ENCODE measurements at places on chromosomes 4 and X.

DNA sequence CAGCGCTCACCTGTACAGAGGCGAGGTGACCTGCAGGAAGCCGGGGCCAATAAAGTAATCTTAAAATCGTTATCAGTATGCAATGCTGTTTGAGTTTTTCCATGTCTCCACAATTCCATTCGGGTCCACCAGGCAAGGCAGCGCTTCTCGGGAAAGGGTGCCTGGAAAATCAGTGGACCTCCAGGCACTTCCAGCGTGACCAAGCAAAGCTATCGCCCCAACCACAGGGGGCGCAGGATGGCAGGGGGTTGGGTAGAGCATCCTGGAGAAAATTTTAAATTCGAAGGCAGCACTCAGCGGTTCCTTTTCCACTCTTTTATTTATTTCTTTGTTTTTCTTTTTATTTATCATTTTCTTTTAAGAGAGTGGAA, 5.4 kb upstream of the SOX3 start:
- DNase-seq = no peak
- peaks cover 20% of the 10 kb centered on the region for H3K4me1 ChIP-seq
- H3K27ac ChIP-seq = no peak overlapping the region
- no peaks in the 10 kb centered on the region for H3K36me3 ChIP-seq
- peaks cover 76% of the 10 kb centered on the region for H3K27me3 ChIP-seq

DNA sequence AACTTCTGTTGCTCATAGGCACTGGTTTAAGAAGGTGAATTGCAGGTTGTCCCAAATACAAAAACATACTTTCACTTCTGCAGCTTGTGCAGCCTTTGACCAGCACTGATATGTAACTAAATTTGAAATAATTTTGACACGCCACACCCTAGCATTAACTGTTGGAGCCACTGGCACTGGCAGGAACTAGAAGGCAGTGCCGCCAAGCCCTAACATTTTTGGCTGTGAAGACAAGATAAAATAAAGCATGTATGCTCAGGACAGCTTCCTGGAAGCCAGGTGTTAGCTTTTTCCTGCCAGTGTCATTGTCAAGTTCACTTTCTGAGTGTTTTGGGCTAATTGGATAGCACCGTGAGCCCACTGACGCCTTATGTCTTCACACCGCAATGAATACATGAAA, 65.3 kb upstream of the FBXW7 start:
- no peaks in the 10 kb centered on the region for H3K36me3 ChIP-seq
- DNase-seq = no peak
- no peak overlapping the region for H3K4me3 ChIP-seq
- peaks cover 15% of the 10 kb centered on the region for H3K4me1 ChIP-seq
- H3K27me3 ChIP-seq = no peaks in the 10 kb centered on the region

DNA sequence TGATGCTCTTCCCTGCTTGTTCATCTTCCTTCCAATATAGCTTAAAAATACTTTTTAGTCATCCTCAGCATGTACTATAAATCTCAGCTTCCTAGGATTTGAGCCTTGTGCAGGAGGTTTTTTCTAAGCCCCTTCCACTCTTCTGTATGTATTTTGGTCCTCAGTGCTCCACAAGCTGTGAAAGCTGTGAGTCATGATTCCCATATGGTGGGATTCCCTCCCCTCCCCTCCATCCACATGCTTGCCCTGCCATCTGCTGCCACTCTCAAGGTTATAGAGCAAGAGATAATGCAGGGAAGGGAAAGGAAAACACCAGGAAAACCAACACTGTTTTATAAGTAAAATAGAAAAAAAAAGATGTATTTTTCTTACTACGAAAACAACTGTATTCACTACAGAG, 58.5 kb upstream of the AP1S2 start:
- H3K36me3 ChIP-seq = no peaks in the 10 kb centered on the region
- H3K4me3 ChIP-seq = no peak overlapping the region
- H3K27me3 ChIP-seq = no peaks in the 10 kb centered on the region
- no peak for DNase-seq

- no peaks in the 10 kb centered on the region for H3K36me3 ChIP-seq
- peaks cover 6% of the 10 kb centered on the region for H3K4me1 ChIP-seq
- DNase-seq = no peak
- H3K27me3 ChIP-seq = no peaks in the 10 kb centered on the region
- no peak overlapping the region for H3K4me3 ChIP-seq
- H3K27ac ChIP-seq = peak overlapping the region; percentile 34
Observed at GRCh38 chr4:107392951-107393350, 327.1 kb downstream of the PAPSS1 start.

DNA sequence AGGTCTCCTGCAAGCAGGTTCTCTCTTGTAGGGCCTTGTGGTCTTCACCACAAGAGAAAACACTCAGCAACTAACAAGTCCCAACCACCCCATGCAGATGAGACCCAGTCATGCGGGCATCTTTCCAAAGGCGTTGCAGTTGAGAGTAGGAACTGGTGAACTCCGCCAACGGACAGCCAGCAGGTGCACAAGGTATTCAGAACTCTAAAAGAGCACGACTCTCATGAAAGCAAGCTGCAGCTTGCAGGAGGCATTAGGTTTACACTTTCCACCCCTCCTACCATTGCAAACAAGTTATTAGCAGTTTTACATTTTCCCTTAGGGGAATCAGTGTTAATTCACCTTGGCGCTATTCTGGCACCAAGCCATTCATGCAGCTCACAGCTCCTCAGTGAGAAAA, 173.4 kb upstream of the KIT start:
- H3K27me3 ChIP-seq = no peaks in the 10 kb centered on the region
- peaks cover 7% of the 10 kb centered on the region for H3K4me1 ChIP-seq
- no peak overlapping the region for H3K27ac ChIP-seq
- H3K36me3 ChIP-seq = no peaks in the 10 kb centered on the region
- H3K4me3 ChIP-seq = no peak overlapping the region
- DNase-seq = peak; percentile 69

DNA sequence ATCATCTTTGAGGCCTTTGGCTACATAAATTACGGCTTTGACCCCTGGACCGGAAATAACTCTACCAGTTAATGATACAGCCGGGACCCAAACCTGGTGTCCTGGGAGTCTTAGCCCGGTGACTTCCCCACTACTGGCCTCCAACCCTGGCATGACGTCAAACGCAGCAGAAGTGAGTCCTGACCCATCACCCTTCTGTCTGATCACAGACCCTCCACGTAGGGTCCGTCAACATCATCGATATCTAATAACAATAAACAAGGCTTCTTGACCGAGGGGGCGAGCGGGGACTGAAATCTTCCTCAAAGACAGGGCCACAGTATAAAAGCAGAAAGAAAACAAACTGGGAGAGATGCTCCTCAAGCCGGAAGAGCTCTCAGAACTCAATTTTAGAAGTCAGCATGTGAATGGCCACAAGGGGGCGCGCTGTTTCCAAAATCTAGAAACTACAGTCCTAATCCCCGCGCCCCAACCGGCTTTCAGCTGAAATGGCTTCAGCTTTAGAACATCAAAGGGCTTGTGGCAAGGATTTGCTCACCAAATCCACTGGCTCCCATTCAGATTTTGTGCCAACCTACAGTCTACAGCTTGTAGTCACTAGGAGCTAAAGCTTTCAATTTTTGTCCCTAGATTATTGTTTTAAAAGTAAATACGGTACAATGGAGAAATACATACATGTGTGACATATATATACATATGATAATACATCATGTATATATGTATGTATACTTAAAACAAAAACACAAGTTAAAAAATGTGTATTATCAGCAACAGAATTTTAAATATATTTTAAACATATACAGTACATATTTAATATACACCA, 46.4 kb upstream of the ENPP6 start:
- H3K36me3 ChIP-seq = no peaks in the 10 kb centered on the region
- no peaks in the 10 kb centered on the region for H3K27me3 ChIP-seq
- peaks cover 7% of the 10 kb centered on the region for H3K4me1 ChIP-seq
- DNase-seq = peak; percentile 98
- H3K4me3 ChIP-seq = no peak overlapping the region
- no peak overlapping the region for H3K27ac ChIP-seq

DNA sequence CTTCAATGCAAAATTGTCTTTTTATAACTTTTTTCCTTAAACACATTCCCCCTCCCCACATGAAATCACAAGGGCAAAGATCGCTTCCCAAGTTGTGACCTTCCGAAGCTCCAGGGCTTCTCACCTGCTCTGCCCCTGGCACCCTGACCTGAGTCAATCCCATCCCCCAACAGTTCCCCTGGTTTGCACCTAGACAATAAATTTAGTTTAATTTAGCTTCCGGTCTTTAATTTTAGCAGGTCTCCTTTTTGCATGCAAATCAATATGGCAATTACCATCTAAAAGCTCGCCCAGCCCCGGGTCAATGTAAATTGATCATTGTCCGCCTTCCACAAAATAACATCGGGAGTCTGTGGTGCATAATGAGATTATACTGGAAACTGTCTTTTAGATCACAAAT, 6.8 kb downstream of the BCOR start:
- no peaks in the 10 kb centered on the region for H3K36me3 ChIP-seq
- peaks cover 41% of the 10 kb centered on the region for H3K4me1 ChIP-seq
- no peaks in the 10 kb centered on the region for H3K27me3 ChIP-seq
- H3K27ac ChIP-seq = no peak overlapping the region
- no peak for DNase-seq

GRCh38 chrX:14027036-14027435, 2.7 kb downstream of the GEMIN8 start:
- H3K27ac ChIP-seq = no peak overlapping the region
- H3K4me3 ChIP-seq = no peak overlapping the region
- no peaks in the 10 kb centered on the region for H3K27me3 ChIP-seq
- H3K36me3 ChIP-seq = no peaks in the 10 kb centered on the region

DNA sequence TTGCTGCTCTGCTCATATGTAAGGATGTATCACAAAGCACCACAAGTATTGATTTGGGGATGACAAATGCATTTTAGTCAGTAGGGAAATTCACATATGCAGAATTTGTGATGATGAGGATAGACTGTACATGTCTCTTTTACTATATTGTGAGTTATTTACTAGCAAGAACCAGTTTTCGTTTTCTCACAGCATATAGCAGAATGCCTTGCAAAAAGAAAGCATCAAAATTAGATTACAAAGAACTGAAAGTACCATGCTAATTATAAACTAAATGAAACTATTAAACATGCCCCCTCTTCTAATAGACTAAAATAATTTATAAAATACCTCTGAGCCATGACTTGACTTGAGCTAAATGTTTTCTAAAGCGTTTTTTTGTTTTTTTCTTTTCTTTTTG, 20.1 kb downstream of the TNIP3 start:
- H3K4me1 ChIP-seq = no peaks in the 10 kb centered on the region
- H3K36me3 ChIP-seq = no peaks in the 10 kb centered on the region
- H3K27me3 ChIP-seq = no peaks in the 10 kb centered on the region
- no peak overlapping the region for H3K4me3 ChIP-seq
- no peak for DNase-seq
- H3K27ac ChIP-seq = no peak overlapping the region

DNA sequence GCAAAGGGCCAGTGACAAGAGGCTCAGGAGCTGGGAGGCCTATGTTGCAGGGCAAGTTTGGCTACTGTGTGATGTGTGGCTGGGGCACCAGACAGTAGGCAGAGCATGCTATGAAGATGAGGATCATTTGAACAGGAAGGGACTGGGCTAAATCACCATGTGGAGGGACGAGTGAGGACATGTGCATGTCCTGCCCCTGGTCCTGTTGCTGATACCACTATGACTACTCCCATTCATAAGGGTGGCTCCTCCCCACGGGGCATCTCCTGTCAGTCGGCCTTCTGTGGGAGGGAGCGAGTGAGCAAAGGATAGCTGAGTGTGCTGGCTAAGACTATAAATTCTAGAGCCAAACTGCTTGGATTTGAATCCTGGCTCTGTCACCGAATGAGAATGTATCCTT, 139.2 kb downstream of the TMEM164 start:
- DNase-seq = no peak
- no peak overlapping the region for H3K27ac ChIP-seq
- peaks cover 13% of the 10 kb centered on the region for H3K4me1 ChIP-seq
- no peak overlapping the region for H3K4me3 ChIP-seq
- no peaks in the 10 kb centered on the region for H3K36me3 ChIP-seq
- no peaks in the 10 kb centered on the region for H3K27me3 ChIP-seq

GRCh38 chr4:176448761-176449160, 129.0 kb downstream of the SPCS3 start:
- no peaks in the 10 kb centered on the region for H3K4me1 ChIP-seq
- no peak overlapping the region for H3K27ac ChIP-seq
- H3K4me3 ChIP-seq = no peak overlapping the region
- H3K36me3 ChIP-seq = no peaks in the 10 kb centered on the region
- no peak for DNase-seq

DNA sequence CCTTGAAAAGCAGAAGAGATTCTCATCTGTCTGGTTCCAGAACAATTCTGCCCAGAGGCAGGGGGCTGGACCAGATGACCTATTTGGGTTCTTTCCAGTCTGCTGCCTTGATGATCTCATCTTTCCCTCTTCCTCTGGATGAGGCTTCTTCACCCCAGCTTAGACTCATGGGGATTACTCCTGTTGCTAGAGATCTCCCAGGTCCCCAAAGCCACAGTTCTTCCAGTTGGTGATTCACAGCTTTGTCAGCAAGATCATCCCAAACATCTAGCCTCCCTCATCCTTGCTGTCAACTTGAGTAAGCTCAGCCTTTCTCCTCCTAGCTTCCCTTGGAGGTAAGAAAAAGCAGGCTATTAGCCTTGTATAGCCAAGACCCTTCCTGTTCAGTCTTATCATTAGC, 64.2 kb upstream of the PJA1 start:
- no peaks in the 10 kb centered on the region for H3K4me1 ChIP-seq
- H3K27me3 ChIP-seq = no peaks in the 10 kb centered on the region
- H3K27ac ChIP-seq = no peak overlapping the region
- H3K4me3 ChIP-seq = no peak overlapping the region
- no peaks in the 10 kb centered on the region for H3K36me3 ChIP-seq

DNA sequence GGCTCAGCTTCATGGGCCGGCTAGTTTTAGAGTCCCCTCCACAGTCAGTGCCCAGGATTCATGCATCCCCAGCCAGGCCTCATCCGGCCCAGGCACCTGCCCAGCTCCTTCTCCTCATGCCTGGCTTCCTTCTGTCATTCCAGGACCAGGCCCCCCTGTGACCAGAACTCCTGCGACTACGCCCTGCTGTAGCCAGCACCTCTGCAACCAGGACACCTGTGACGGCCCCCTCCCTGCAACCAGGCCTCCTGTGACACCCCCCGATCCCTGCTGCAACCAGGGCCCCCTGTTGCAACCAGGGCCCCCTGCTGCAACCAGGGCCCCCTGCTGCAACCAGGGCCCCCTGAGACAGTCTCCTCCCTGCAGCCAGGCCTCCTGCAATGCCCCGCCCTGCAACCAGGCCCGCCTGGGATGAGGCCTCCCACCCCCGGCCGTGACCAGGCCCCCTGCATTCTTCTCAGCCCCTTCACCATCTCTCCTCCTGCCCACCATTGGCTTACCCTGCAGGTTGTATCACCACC, 46.8 kb downstream of the HTRA3 start:
- peaks cover 22% of the 10 kb centered on the region for H3K4me1 ChIP-seq
- H3K27me3 ChIP-seq = no peaks in the 10 kb centered on the region
- no peak overlapping the region for H3K27ac ChIP-seq
- H3K36me3 ChIP-seq = no peaks in the 10 kb centered on the region
- H3K4me3 ChIP-seq = no peak overlapping the region

GRCh38 chrX:151920101-151920500, 7.4 kb downstream of the MAGEA4 start:
- no peaks in the 10 kb centered on the region for H3K27me3 ChIP-seq
- no peak overlapping the region for H3K27ac ChIP-seq
- no peak for DNase-seq
- H3K4me1 ChIP-seq = no peaks in the 10 kb centered on the region
- H3K36me3 ChIP-seq = no peaks in the 10 kb centered on the region

- no peaks in the 10 kb centered on the region for H3K36me3 ChIP-seq
- peaks cover 37% of the 10 kb centered on the region for H3K4me1 ChIP-seq
- no peaks in the 10 kb centered on the region for H3K27me3 ChIP-seq
- no peak for DNase-seq
- H3K4me3 ChIP-seq = peak overlapping the region; percentile 79
Observed at GRCh38 chr4:105148356-105148755, 1.7 kb downstream of the TET2 start.
